CD4-positive, alpha-beta T cell treated with Interferon alpha-2 for 1 hour (primary cell): ENCODE measurements at places on chromosomes 7 and 10.

GRCh38 chr10:6771331-6771730 lies 191.3 kb upstream of the PRKCQ start:
- DNase-seq: no peak

- DNase-seq: no peak
Observed at GRCh38 chr10:84588971-84589370, 260.6 kb downstream of the CCSER2 start.

GRCh38 chr7:156604836-156605695 lies 35.5 kb upstream of the RNF32 start:
- DNase-seq: no peak

- no peak for DNase-seq
Observed at GRCh38 chr10:66747451-66747850, 178.4 kb upstream of the LRRTM3 start.

DNA sequence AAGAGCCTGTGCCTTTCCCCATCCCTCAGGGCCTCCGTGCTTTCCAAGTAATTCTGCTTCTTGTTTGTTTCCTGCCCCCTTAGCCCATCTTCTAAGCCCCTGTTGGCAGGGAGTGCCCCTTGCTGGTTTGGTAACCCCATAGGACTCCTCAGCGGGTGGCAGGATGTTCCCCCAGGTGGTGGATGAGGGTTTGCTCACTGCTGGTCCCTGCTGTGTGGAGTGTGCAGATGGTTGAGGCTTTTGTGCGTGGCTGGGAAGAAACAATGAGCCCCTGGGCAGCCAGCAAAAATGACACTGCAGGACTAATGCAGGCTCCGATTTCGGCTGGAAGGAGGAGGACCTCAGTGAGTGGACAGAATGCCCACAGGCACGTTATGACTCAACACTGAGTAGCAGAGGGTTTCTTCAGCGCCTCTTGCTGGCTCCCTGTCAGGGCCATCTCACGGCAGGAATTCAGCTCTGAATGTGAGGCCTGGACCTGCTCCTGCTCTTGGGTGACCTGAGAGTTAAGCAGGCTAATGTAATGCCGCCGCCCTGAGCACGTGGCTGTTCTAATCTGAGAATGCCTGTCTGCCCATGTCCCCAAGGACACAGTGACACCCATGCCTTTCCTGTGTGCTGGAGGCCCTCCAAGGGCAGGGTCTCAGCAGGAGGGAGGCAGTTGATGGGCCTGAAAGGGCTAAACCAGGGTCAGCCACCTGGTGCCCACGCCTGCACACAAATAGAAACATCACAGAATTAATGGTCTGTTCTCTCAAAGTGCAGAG lies 16.6 kb downstream of the BAG3 start:
- DNase-seq: no peak

GRCh38 chr7:103037476-103037822 lies 37.1 kb downstream of the FBXL13 start:
- DNase-seq: no peak
